ENCODE measurements at places on chromosomes 5 and 9.

- no peak for DNase-seq
Observed at GRCh38 chr5:14295610-14296009, 152.5 kb downstream of the TRIO start.

GRCh38 chr9:84504360-84504759 lies 163.8 kb upstream of the SLC28A3 start:
- no peak for DNase-seq

GRCh38 chr5:11590475-11590874 lies 313.8 kb downstream of the CTNND2 start:
- DNase-seq: no peak

DNA sequence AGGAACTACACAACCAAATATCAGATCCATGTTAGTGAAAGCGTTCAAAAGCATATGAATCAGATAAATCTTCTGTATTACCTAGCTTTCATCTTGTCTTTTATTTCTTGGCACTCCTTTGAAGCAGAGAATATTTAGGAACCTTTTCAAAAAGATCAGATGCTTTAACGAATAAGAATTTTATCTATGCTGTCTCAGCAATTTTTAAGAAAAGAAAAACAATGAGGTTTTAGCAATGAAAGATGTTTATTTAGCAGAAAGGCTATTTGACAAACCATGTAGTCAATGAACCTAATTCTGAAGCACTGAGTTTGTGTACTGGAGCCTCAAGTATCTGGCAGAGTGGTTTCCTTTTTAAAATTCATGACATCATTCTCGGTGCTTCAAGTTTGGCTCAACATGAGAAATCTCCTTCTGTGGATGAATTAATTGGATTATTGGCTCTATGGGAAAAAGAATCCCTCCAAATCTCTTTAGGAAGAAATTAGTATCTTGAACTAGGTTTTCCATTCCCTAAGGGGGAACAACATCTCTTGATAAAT lies 534.7 kb downstream of the CAAP1 start:
- DNase-seq: no peak

DNA sequence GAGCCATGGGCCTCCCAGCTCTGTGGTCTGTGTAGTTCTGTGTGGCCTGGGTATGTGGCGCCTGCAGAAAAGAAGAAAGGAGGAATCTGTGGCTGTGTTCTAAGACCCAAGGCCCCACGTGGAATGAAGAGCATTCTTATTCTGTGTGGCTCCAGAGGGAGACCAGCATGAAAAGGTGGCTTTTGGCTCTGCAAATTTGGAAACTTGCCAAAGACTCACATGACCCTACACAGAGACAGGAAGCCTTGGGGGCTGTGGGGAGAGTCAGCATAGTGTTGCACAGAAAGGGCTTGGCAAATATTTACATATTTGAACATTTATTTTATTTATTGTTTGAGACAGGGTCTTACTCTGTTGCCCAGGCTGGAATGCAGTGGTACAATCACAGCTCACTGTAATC lies 193.3 kb downstream of the TMEM38B start:
- no peak for DNase-seq

DNA sequence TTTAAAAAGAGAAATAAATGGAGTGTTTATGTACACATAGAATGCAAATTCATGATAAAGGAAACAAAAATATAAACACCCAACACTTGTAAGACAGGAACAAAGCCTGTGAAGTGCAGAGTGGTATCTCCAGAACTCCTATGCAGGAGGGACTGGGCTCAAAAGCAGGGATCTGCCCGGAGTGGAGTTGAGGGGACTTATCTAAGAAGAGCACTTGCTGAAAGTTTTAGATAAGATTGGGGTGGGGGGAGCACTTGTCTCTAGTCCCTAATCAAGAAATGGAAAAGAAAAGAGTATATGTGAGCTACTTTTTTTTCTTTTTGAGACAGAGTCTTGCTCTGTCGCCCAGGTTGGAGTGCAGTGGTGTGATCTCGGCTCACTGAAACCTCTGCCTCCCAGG lies 840.4 kb downstream of the MAT2B start:
- no peak for DNase-seq

DNA sequence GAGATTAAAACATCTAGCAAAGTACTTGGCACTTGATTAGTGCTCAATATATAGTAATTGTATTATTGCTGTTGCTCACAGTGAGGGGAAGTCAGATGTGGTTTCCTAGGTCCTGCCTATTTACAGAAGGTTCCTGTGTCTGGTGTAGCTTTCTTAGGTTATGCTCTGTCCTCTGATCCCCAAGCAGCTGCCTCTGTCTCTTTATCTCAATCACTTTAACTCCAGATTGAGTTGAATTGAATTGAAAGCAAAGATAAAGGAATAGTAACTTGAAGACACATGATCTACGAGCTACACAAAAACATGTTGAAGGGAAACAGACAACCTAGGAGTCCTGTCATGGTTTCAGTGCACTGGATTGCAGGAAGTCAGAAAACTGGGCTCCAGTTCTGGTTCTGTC lies 113.9 kb upstream of the ADAMTSL1 start:
- DNase-seq: no peak

- no peak for DNase-seq
Observed at GRCh38 chr5:17477043-17477442, 21.0 kb upstream of the TAF11L2 start.

- no peak for DNase-seq
Observed at GRCh38 chr5:29162297-29162696, 2031.2 kb upstream of the CDH6 start.

GRCh38 chr9:69056191-69056815 lies 20.8 kb downstream of the FXN start:
- DNase-seq: no peak

DNA sequence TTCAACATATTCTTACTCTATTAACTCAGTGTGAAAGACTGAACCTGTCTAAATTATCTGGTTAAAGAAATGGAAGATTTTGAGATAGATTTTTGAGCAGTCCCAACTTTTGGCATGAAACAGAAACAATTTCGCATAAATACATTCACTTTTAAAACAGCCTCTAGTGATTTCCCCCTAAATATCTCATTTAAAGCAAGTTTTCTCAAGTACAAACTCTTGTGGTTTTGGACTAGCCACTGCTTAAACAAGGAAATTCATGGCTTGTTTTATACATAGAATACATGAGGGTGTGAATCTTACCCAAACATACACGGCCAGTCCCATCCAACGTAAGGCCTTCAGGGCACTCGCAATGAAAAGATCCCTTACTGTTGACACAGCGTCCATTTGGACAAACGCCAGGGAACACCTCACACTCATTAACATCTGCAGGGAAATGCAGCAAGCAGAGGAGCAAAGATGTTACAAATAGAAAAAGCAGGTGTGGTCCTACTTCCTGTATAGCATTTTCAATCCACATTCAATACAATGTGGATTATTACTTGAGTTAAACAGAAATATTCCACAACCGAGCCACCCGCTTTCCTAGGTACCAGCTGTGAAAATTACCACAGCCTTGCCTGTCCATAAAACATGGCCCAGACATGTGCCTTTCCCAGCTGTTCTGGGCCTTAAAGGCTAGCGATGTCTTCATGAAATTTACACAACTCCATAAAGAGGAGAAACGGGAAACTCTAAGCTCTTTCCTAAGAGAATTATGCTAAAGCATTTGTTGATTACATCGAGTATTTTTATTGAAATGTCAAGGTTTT lies 188.8 kb downstream of the FBN2 start:
- no peak for DNase-seq

DNA sequence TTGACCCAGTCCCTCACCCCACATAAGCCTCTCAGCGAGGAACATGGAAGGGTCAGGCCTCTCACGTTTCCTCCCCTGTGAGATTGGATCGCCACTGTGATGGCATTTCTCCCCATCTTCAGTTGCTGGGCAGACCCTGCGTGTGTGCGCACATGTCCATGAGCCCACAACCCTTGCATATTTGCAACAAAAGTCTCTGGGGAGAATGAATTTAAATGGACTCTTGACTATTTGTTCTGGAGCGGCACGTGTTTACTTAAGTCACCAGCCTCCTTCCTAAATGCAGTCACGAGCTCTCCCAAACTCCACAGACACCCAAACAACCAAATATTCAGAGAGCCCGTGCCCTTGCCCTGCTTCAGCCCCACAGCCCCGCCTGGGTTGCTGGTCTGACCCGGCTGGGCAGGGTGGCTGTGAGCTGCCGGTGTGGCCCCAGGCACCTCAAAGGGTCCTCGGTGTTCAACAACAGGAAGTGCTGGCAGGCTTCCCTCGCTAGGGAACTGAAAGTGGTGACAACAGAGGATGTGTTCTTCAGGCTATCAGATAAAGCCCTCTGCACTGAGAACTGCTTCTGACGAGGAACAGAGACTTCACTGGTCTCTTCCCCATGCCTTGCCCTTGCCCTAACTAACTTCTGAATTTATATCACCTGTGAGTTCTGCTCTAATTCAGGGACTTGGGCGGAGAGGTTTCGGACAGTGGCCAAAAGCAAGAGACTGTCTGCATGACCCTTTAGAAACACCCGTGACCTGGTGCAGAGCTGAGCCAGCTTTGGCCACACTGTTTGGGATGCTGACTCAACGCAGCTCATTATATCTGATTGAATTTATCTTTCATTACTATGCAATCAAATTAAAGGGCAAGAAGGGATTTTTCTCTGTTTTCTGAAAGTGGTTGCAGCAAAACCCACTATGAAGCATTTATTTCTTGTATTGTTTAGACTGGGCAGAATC lies 19.2 kb upstream of the CD180 start:
- peak; percentile 26 for DNase-seq

DNA sequence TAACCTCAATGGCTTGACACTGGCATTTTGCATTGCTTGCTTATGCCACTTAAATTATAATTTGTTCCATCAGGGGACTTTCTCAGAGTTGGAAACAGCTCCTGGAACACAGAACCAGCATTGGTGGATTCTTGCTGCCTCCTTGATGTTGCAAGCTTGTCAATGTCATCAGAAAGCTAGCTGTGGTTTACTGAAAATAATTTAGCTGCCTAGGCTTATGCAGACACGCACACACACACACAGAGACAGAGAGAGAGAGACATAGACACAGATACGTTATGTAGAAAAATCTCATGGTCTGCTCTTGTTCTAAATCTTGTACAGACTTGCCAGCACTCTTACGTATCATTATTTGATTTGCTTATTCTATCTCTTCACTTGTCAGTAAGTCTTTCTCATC lies 78.0 kb downstream of the HMHB1 start:
- DNase-seq: no peak

GRCh38 chr9:133968966-133969617 lies 23.0 kb downstream of the VAV2 start:
- no peak for DNase-seq

DNA sequence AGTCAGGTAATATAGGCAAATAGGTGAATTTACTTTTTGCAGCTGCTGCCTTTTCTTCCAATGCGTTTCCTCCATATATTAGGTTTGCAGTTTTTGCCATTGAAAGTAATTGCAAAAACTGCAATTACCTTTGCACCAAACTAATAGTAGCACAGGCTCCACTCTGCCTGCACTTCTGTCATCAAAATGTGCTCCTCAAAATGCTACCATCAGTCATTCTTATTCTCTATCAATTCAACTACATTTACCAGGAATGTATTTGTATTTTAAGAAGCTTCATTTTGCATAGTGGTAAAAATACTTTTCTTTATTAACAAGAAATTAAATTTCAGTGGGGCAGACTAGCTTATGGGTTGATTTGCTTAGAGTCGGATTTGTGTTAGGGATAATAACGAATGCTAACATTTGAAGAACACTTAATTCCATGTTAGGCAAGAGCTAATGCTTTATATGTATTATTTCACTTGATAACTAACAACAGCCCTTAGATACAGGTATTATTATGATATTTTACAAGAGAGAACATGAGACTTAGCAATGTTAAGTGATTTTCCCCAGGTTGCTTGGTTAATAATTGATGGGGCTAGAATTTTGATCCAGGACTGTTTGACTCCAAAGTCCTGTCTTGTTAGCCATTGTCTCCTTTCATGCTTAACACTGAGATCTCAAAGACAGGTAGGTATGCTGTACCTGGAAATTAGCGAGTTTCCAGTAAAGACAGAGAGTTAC lies 300.4 kb downstream of the MAN2A1 start:
- DNase-seq: no peak

- DNase-seq: no peak
Observed at GRCh38 chr9:89311346-89312221, 589 bp downstream of the CKS2 start.

DNA sequence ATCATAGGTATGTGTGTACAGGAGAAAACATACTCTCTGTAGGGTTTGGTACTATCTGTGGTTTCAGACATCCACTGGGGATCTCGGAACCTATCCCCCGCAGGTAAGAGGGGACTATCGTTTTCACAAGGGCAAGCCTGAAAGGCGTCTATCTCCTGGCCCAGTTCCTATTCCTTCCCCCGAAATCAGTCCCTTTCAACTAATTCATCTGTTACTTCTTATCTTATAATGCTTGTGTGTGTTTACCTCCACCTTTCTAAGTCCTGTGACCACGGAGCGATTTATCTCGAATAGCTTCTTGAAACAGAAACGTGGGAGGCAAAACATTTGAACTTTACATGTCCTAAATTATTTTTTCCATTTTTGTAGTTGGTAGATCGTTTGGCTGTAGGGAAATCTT lies 11.4 kb downstream of the ABO start:
- DNase-seq: no peak

GRCh38 chr5:173954671-173955521 lies 34.1 kb upstream of the C5orf47 start:
- no peak for DNase-seq

GRCh38 chr9:69019808-69020207 lies 5.9 kb upstream of the PRKACG start:
- no peak for DNase-seq

DNA sequence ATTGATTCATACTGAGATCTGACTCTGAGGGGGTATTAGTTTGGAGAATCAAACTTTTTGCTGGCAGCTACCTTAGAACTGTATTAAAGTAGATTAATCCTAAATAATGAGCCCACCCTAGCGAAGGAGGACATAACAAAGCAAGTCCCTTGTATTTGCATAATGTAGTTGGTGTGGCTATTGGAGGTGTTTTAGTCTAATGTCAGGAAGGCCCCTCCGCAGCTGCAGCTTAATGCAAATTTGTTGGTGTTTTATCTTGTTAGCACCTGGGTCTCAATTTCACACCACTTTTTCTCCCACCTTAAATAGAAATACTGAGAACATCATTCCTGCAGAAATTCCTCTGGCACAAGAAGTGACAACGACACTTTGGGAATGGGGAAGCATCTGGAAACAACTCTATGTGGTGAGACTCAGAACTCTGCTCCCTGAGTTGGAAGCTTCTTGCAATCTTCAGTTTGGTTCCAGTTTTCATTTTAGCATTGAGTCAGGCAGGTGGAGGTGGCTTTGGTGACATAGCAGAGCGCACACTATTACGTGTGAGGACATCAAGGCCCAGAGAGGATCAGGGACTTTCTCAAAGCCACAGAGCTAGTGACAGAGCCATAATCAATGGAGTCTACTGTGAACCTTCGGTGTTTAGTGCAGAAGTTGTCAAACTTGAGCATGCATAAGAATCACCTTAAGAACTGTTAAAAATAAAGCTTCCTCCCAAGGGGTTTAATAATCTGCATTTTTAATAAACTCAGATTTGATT lies 33.9 kb downstream of the DOCK2 start:
- no peak for DNase-seq
